AG20443 (cell line): ENCODE measurements at places on chromosomes 6 and 20.

- DNase-seq, result no peak
These were observed 16.6 kb upstream of the LYRM2 start for GRCh38 chr6:89655122-89655521.

DNA sequence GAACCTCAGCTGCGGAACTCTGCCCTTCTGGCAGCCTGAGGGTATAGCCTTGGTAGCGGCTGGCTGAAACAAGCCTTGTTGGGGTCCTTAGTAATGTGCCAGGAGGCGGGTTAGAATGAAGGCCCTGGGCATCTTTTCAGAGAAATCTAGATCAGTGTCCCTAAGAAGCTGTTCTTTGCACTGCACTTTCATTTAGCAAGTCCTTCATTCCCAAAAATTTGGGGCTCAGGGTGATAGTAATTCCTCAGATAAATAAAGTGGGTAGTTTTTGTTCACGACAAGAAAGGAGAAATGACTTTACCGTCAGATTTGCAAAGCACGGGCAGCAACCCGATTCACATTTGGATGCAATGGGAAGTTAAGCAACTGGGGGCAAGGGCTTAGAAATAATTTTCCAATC lies 3.2 kb downstream of the INSM1 start:
- no peak for DNase-seq

GRCh38 chr6:129680633-129681032 lies 29.3 kb downstream of the ARHGAP18 start:
- no peak for DNase-seq

GRCh38 chr20:12660918-12661317 lies 347.9 kb upstream of the SPTLC3 start:
- DNase-seq, result no peak

- DNase-seq, result peak; percentile 78
These were observed 27.2 kb downstream of the UBE2V1 start for GRCh38 chr20:50085481-50086365.

- no peak for DNase-seq
These were observed 2.8 kb downstream of the TMEM200A start for GRCh38 chr6:130368576-130368975.

DNA sequence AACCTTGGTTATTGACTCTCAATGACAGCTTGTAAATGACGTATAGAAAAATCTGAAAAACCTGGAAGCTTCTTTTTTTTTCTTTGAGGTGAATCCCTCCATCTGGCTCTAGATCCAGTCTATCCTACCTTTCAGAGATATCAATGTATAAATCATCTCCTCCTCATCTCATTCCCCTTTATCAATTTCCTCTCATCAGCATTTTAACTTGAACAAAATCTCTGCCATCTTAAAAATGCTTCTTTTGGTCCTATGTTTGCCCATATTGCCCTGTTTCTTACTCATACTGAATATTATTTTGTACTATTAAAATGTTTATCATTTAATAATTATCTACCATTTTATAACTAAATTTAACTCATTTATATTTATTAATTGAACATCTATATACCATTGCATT lies 306.7 kb upstream of the TSHZ2 start:
- DNase-seq, result no peak

DNA sequence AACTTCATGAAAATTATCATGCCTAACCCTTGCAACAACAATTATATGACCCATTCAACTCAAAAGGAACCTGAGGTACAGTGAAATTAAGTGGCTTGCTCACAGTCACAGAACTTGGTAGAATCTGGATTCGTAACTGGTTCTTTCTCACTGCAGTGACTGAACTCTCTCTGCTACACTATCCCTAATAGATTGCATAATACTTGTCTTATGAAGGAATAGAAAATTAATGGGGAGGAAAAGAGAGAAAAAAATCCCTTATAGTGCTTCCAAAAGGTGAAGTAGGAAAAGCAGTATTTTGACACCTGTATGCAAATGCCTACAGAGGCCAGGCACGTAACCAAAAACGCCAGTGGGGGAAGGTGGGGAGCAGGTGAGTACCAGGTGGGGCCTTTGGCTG lies 186.6 kb downstream of the LY86 start:
- DNase-seq, result no peak

- no peak for DNase-seq
These were observed 236.3 kb upstream of the SOX4 start for GRCh38 chr6:21357262-21357661.

DNA sequence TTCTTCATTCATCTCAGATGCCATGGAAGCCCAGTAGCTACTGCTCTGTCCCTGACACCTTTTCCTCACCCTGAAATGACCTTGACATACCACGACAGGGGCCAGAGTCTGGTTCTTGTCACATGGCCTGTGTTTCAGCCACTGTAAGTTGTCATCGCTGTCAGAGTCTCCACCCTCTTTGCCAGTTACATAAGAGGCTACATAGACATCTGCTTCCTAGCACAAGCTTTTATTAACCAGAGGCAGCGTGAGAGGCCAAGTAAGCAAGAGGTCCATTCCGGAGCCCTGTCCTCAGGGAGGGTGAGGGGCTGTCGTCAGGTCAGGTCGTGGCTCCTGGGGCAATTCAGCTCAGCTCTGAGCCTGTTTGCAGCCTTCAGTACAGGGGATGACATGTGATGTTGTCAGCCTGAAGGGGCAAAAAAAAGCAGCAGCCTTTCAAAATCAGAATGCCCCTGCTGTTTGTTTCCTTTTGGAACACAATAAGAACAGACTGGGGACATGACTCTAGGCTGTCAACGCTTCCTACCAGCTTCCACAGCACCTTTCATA lies 146.3 kb downstream of the MTFR2 start:
- peak; percentile 40 for DNase-seq

DNA sequence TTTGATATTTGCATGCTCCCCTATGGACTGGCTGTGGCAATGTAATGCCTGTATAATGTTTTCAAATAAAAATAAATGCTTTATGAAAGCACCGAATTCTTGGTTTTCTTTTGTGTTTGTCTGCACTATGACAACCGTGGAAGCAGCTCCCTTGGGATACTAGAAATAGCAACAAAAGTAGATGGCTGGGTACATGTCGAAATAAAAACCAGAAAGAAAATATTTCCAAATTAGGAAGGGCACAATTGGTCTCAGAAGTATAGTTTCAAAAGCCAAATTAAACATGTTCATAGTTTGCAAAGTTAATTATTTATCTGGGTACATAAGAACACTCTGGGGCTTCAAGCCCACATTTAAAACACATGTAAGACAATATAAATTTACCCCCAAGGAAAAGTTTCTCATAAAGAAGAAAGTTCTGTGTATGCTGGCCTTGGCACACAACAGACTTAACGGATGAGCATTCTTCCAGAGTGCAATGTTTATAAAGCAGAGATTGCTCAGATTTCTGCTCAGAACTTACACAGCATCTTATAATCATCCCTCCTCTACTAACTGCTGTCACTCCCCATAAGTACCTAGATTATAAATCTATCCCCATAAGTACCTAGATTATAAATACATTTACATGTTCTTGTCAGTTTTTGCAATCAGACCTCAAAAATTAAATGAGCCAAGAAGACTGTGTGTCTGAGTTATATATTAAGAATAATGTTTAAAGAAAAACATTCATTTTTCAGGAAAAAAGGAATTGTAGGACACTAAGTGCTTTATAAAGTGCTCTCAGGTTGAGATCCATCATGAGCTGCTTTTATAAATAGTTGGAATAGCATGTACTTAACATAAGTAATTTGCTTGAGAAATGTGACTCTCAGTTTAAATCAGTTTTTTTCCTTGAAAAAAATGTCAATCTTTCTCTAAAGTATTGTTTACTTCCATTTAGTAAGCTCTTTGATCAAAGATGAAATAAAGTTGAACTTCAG lies 230.2 kb upstream of the PLN start:
- DNase-seq, result peak; percentile 19

GRCh38 chr6:5241252-5241651 lies 19.5 kb downstream of the LYRM4 start:
- DNase-seq, result no peak

DNA sequence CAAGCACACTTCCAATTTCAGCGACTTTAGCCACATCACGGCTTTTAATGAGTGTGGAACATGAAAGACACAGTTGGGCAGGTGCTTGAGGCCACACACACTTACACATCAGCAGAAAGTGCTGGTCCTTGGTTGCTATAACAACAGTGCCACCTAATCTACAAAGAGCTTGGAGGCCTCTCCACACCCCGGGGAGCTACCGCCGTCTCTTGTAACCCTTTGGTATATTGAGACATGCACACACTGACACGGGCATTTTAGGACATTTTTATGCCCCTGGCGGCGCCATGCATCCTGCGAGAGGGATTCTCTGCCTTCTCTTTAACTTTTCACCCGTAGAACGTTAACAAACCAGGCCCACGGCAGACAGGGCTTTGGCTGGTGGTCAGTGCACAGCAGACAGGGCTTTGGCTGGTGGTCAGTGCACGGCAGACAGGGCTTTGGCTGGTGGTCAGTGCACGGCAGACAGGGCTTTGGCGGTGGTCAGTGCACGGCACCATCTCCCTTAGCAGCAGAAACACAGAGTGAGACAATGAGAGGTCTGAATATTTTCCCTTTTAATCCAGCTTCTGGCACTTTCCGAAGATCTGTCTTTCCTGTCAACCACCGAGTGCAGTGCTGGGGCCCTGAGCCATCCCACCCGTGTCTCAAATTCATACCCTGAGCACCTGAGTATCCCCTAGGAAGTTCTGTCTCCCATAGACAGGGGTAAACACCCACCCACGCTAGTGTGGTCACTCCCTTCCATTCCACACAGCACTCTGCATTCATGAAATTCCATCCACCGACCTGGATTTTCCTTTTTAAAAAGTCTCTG lies 116.6 kb upstream of the RPS6KA2 start:
- DNase-seq, result no peak

DNA sequence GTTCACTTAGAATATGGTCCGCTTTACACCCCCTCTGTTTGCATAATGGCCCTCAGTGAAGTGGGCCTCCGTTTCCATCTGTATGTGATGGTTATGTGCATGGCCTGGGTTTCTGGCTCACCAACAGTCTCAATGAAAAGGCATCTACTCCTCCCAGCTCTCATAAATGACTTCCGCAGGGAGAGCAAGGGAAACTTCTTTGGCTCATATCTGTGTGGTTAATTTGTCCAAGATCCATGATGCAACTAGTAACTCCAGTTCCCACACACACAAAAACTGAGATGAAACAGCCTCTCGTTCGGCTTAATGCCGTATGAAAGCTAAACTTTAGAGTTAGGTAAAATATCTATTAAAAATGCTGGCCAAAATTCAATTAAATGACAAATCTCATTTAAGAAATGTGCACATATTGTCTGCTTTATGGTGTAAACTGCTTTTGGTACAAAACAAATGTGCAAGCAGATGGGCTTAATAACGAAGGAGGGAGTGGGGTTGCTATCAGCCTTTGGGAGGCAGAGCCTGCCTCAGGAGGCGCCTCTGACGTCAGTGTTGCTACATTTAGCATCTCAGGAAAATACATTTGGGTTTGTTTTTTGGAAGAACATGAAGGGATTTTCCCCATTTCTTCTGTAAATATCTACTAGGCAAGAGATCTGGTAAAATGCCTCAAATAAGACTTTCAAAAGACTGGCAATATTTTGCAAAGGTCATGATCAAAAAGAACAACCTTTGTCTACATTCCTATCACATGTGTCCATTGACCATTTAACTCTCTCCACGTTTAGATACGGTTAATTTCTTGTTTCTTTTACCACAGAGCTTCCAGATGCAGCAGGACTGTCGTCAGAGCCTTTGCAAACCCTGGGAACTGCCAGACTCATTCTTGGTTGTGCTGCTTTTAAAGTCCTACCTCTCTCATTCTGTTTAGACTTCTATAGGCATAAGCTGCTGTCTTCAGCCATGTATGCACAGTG lies 96.8 kb downstream of the ARMC2 start:
- peak; percentile 88 for DNase-seq

GRCh38 chr20:20741087-20742045 lies 28.9 kb upstream of the RALGAPA2 start:
- no peak for DNase-seq

DNA sequence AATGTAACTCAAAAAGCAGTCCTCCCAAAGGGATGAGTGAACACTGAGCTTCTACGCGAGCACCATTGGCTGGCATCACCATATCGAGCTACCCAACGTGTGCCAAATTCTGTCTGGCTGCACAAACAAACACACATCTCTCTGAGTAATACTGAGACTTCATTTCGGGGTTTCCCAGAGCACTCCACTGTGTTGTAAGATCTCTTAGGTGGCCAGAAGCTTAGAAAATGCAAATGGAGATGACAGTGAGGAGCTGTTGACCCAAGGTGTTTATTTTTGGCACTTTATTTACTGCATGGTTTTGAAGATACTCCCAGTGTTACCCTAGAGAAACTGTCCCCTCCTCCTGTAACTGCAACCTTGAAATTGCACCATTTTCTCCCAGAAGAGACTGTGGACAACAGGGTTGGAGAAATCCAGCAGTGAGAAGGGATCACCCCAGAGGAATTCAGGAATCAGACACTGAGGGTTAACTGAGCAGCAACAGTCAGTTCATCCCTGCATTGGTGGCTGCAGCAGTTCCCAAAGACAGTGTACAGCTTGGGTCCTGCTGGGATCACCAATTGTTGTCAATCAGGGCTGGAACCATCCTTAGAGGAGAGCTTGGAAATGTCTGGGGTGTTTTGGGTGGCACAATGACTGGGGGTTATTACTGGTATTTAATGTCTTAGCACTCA lies 1.0 kb upstream of the RIPOR2 start:
- no peak for DNase-seq

DNA sequence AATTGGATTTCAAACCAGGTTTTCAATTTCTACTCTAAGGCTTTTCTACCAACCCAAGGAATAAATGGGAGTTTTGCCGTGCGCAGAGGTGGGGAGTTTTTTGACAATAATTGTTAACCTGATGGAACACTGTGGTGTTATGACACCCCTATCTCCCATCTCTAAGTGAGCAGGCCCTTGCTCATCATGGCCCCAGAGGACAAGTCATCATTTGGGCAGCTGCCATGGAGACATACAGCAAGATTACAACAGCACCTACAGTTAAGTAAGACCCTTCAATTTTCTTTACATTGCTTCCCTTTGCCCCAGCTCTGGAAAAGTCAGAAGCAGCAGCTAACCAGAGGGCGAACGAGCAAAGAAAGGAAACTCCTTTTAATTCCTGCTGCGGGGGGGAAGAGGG lies 54.3 kb downstream of the ADGRF5 start:
- DNase-seq, result no peak

- no peak for DNase-seq
These were observed 215.2 kb upstream of the ARID1B start for GRCh38 chr6:156562019-156562418.

DNA sequence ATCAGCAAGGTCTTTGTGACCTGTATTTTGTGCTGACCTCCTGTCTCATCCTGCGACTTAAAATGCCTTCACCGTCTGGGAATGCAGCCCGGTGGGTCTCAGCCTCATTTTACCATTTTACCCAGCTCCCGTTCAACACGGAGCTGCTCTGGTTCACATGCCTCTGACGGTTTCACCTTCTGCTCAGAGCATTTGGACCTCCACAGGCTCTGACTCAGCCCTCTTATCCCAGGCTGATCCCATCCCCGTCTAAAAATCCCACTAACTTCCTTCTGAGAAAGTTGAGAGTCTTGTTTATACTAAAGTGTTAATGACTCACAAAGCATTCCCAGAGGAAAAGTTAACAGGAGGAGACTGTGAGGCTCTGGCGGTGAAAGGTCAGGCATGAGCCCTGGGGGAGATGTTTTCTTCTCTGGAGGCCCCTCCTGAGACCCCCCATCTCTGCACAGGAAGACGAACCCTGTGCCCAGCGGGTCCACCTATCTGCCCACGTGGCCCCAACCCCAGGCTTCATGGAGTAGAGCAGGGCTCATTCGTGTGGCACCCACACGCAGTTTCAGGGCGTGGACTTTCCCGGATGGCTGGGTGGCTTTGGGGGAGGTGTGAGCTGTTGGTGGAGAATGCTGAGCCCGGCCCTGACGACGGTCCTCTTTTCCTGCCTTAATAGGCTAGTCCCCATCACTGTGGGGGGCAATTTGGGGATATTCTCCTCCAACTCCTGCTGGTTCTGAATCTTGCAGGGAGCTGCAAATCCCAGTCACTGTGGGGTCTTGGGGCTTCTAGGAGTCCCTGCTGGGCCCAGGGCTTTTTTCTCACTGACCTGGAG lies 3.3 kb upstream of the BIRC7 start:
- peak; percentile 76 for DNase-seq
